ENCODE measurements at places on chromosomes 11 and 22.

DNA sequence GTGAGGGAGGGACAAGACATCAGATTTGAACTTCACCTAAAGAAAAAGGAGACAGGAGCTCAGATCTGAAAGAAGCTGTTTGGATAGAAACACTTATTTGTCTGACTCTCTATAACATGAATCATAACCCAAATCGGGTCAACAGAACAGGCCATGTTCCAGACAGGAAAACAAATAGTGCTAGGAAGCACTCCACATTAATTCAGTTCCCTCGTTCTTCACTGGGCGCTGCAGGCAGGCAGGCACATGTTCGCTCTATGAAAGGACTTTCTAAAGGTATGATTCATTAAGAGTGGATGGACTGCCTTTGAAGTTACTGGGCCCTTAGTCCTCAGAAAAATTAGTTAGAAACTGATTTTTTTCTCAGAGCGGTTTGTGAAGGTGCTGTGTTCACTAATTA is 137.5 kb upstream of the TRPC6 start:
- no peak for DNase-seq

DNA sequence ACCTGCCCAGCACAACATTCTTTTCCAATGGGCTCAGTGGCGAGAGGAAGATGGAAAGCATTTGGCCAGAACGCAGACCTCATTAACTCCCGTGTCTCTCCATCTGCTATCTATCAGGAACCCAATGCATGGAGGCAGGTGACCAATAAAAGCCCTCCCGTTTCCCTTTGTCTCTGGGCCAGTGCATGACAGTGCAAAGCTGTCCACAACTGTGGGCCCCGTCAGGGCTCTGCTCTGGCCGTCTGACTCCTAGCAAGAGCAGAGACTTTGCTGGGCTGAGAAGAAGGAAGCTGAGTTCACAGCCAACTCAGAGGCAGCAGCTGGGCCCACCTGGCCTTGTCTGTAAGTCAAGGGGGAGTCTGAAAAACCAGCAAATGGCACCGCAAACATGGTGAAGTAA is 177.8 kb downstream of the TENM4 start:
- no peak for DNase-seq

DNA sequence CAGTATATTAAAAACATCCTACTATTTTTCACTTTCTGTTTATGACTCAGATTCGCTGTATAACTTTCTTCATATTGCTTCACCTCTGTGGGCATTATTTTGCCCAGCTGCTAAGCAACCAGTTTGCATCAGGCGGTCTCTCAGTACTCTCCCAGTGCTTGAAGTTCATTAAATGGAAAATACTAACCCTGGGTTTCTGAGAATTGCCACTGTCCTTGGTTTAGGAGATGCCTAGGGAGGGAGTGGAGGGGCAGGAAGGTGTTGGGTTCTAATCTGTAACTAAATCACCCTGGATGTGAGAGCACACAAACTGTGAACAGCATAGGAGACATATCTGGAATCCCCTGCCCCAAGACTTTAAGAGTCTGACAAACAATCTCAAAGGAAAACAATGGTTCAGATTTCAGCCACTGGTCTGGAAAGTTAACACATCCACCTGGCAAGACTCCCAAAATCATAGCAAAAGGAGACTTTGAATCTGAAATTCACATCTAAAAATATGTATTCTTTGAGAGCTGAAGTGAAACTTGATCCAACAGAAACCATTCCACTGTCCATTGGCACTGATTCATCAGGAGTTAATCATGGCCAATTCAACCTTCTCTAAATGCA is 540.0 kb downstream of the SOX6 start:
- no peak for DNase-seq

- no peak for DNase-seq
These were observed 124.4 kb downstream of the TEAD1 start for GRCh38 chr11:12798609-12799011.

DNA sequence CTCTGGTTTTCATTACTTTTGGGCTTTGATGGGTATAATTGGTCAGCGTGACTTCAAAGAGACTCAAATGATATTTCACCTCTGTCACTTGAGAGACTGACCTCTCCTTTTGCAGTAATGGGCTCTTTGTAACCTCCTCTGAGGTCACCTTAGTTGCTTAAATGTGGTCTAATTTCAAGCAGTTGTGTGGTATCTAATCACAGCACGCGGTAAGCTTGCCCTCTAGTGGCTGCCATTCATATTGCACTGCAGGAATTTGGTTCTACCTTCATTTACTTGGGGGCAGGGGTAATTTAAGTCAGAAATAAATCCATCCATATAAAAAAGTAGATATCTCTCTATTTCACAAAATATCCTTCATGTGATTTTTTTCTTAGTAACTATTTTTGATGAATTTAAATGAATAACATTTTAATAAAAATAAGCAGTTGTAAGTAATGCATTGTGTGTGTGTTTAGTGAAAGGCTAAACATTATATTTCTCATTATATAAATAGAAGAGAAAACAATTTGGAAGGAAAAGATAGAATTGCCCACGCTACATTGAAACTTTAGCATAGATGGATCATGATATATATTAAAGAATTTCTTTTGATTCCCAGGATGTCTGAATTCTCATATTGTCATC is 55.0 kb upstream of the ANO3 start:
- DNase-seq, result peak; percentile 71

DNA sequence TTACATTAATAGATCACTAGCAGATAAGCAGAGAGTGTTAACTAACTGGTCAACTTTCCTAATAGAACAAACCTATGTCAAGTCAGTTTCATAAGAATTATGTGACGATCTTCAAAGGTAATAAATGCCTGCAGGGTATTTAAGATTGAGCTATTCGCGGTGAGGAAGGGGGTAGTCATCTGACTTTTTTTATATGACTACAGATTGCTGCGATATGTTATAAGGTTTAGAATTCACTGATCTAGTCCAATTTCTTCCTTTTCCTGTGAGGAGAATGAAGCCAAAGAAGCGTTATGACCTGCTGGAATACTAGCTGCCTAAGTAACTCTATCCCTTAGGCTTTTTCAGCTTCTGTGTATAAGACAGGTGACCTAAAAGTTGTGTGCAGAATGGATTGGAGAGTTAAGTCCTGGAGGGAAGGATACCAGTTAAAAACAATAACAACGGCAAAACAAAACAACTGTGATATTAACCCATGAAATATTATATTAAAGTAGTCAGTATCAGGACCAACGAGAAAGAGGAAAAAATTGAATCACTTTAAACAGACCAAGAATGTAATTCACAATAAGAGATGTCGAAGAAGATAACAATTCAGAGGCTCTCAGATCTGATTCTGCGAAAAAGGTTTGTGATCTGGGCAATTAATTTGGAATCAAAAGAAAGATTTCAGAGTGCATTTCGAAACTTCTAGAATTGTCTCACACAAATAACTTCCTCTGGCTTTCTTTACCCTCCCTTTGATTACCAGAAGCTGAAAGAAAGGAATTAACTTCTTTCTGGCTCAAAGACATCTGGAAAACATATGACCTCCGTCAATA is 630 bp downstream of the CASP4 start:
- no peak for DNase-seq

GRCh38 chr11:19814421-19814820 is 101.8 kb downstream of the NAV2 start:
- DNase-seq, result no peak

- DNase-seq, result no peak
These were observed 2.0 kb upstream of the SBF1 start for GRCh38 chr22:50476868-50477267.

DNA sequence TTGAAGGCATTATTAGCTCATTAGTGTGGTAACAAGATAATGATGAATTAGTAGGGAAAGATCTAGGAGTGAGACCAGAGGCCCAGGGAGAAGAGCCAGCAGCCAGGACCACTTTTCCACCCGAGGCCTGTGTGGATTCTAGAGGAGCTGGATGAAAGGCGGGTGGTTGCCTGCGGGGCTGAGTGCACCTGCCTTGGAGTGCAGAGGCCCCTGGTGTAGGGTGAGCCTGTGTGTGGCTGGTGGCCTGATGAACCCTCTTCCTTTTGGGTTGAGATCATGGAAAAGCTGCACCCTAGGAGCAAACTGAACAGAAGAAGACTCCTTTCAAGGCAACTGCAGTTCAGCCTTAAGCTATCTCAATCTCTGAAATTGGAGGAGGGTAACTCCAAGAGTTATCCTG is 5.9 kb upstream of the TP53AIP1 start:
- DNase-seq, result no peak

- DNase-seq, result no peak
These were observed 56.9 kb upstream of the TOP3B start for GRCh38 chr22:22039286-22040074.

GRCh38 chr22:23522623-23523251 is 57.4 kb downstream of the IGLL1 start:
- DNase-seq, result no peak

DNA sequence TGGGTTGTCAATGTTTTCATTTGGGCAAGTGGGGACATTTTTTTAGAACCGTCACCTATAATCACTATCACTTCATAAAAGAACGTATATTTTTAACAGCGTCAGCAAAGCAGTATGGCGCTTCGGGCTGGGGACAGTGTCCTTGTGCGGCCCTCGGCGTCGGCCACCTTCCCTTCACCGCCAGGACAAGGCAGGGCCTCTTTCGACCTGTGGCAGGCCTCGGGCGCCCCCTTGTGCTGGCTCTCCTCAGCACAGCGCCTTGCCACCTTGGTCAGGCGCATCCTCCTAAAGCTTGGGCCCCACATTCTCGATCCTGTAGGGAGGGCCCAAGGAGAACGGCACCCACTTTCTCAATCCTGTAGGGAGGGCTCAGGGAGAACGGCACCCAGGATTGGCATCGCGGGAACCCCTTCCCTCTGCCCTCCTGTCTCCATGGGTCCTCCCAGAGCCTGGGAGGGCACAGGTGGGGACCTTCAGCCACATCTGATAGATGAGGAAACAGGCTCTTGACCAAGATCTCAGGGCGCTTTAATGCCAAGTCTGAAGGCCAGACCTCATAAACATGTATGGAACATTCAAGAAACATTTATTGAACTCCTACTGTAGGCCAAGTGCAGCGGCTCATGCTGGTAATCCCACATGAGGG is 11.5 kb upstream of the FADD start:
- no peak for DNase-seq

All from OCI-LY7 (cell line).